GM19239 (cell line): ENCODE measurements at places on chromosomes 7 and 10.

DNA sequence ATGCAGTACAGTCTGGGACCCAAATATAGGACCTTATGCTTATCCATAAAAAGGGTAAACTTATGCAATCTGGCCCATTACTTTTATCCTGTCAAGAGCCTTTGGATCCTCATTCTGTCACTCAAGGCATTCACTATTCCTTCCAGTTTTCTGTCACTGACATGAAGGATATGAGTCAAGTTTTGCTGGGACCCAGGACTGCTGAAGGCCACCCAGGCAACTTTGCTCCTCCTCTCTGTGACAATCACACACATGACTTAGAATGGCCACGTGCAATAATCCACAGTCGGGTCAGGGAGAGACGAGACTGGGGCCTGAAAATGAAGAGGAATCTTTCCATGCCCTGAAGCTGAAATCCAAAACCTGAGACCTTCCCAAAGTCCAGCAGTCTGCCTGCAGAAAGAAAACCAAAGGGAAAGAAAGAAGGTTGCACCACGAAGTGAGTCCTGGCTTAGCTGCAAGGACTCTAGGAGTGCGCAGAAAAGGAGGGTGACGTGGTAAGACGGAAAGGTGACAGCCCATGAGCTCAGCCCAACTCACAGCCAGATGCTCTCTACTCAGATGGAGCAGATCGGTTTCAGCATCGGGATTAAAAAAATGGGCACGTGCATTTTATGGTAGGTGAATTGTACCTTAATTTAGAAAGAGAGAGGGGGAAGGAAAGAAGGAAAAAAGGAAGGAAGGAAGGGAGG is 67.2 kb downstream of the VOPP1 start:
- DNase-seq: no peak

- DNase-seq: no peak
Observed at GRCh38 chr10:99945263-99945662, 64.5 kb downstream of the DNMBP start.

DNA sequence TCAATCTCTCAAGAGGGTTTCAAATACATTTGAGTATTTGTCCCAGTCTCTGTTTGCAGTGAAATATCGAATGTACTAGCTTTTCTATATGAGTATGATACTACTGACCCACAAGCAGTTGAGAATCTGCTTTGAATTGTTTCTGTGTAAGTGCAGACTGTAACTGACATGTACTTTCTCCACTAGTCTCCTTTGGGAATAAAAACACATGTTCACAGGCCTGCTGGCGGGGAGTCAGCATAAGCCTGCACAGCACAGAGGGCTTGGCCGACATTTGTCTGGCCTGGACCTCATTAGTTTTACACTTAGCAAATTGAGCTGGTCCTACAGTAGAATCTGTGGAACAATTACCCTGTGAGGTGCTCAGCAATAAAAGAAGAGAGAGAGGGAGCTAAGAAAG is 72.6 kb downstream of the ITGB8 start:
- no peak for DNase-seq

- no peak for DNase-seq
Observed at GRCh38 chr7:132993377-132994013, 88.4 kb downstream of the CHCHD3 start.

DNA sequence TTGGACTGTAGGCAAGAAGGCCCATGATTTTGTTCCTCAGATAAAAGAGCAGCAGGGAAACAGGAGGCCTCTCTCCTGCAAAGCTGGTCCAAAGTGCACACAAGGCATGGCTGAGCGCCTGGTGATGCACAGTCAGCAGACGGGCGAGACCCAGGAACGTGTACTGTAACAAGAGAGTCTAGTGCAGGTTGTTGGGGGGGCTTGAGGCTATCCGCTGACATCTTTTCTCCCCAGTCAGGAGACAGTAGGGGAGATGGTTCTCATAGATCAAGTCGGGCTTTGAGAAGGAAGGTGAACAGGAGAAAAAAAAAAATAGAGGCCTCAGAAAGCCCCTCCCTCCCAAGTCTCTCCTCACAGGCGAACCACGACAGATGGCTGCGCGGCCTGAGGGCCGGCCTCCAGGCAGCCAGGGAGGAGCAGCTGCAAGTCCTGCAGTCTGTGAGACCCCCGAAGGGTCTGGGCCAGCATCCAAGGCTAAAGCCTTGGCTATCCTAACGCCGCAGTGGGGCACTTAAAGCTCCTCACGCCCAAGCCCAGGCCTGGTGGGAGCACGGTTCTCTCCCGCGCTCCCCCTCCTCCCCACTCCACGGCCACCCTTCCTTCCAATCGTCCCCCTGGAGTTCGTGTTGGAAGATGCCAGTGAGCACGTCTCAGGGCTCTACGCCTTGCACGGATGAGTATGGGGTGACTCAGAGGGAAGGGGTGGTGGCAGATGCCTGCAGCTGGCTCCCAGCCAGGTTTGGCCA is 68.3 kb downstream of the PRKAG2 start:
- no peak for DNase-seq

DNA sequence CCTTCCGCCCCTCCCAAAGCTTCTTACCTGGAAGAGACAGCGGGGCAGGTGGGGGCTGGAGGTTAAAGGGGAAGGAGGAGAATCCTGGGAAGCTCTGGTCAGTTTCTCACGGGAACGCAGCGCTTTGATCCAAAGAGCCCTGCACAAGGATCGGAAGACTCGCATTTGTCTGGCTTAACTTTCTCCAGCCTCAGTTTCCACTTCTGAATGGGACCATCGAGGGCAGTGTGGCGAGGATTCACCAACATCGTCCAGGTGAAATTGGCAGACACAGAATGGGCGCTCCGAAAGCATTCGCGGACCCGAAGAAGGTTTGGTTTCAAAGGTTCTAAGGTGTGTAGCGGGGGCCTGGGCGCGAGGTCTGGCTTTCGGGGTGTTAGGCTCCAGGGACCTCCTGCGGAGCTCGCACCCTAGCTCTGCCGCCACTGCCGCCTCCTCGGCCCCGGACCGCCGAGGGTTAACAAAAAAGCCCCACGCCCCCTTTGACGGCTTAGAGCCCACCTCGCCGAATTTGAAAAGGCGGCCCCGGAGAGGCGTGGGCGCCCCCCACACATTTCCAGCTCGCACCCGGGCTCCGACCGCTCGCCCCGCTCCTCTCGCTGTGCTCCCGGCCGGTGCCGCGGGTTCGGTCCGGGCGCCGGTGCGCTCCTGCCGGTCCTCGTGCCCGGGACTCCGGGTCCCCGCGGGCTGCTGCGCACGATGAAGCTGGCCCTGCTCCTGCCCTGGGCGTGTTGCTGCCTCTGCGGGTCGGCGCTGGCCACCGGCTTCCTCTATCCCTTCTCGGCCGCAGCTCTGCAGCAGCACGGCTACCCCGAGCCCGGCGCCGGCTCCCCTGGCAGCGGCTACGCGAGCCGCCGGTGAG is at the start of gene COL26A1:
TSS of gene COL26A1 (plus strand) at position 542 of the 862 bp plus-strand sequence. CDS start at position 700, 158 bp downstream.
- no peak for DNase-seq

GRCh38 chr7:21869785-21870402 is 75.8 kb downstream of the CDCA7L start:
- no peak for DNase-seq

DNA sequence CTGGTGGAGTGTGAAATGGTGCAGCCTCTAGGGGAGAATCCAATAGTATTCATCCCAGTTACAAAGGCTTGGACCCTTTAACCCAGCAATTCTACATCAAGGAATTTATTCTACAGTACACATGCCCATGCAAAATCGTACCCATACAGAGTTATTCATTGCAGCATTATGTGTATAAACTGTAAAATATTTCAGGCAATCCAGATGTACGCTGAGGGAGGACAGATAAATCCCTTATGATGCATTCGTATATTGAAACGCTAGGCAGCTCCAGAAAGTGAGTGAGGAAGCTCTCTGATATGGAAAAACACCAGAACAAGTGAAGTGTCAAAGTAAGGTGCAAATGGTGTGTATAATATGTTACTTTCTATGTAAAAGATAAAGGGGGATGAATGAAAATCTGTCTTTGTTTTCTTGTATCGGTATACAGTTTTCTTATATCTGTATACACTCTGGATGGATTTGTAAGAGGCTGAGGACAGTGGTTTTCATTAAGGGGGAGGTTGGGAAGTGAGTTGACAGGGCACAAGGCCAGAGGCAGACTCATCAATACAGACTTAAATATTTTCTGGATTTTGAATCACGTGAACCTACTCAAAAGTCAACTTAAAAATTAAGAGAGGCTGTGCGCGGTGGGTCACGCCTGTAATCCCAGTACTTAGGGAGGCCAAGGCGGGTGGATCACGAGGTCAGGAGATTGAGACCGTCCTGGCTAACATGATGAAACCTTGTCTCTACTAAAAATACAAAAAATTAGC is 17.1 kb downstream of the VWA2 start:
- DNase-seq: no peak

- no peak for DNase-seq
Observed at GRCh38 chr10:104170610-104171254, 48.8 kb downstream of the SFR1 start.

GRCh38 chr7:2903682-2904162 is 59.6 kb upstream of the GNA12 start:
- no peak for DNase-seq

GRCh38 chr7:157547102-157547501 is 210.3 kb downstream of the DNAJB6 start:
- no peak for DNase-seq

- DNase-seq: no peak
Observed at GRCh38 chr10:133459454-133460207, 5.9 kb downstream of the SCART1 start.
